ENCODE measurements at places on chromosomes 7 and 10.

DNA sequence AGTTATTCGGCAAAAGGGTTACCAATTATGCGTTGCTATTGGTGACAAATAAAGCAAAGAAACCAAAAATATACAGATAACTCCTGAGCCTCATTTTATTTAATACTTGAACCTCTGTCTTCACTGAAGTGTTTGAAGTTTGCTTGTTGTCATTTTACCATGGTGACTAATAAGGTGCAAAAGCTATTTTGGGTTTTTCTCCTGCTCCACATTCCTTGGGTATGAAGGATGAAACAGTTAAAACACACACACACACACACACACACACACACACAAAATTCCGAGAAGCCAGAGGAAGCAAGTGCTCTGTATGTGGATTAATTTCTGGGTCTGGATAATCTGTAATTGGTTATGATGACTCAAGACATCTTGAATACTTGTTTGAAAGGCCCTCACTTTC lies 246.5 kb downstream of the COBL start:
- DNase-seq = no peak

DNA sequence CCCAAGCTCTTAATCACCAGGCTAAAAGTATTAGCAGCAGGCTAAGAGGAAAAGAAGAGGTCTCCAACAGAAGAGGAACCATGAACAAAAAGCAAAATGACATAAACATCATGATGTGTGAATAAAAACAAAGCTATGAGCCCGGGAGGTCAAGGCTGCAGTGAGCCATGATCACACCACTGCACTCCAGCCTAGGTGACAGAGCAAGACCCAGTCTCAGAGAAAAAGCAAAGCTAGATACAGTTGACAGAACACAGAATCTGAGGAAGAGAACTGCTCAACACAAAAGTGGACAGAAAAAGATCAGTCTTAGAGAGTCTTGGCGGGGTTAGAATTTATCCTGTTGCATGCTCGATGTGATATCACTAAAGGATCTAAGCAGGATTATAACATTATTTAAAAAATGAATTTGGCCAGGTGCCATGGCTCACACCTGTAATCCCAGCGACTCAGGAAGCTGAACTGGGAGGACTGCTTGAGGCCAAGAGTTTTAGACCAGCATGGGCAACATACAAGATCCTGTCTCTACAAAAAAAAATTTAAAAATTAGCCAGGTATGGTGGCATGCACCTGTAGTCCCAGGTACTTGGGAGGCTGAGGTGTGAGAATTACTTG lies 37.5 kb downstream of the NT5C2 start:
- DNase-seq = no peak

DNA sequence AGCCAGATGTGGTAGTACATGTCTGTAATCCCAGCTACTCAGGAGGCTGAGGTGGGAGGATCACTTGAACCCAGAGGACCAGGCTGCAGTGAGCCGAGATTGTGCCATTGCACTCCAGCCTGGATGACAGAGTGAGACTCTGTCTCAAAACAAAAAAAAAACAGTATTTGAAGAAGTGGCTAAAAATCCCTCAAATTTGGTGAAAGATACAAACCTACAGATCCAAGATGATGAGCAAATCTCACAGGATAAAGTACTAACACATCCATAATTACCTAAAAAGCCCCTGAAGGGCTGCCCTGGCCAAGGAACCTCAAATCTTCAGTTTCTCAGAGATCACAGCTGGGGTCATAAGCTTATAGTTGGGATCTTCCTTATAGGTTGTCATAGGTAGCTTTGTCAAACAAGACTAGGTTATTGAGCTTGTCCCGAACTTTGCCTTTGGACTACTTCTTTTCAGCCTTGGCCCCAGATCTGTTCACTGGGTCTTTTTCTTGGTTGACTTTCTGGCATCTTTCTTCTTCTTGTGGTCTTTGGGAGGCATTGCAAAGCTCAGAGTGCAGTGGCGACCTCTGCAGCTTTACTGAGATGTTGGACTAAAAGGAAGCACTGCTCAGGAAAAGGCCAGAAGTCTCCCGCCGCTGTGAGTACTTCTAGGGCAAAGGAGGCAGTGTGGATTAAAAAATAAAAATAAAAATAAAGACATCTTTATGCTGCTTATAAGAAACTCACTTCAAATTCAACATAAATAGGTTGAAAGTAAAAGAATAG lies 28.6 kb upstream of the SAR1A start:
- DNase-seq = no peak

- DNase-seq = no peak
Observed at GRCh38 chr7:106609416-106609815, 51.5 kb downstream of the CCDC71L start.

DNA sequence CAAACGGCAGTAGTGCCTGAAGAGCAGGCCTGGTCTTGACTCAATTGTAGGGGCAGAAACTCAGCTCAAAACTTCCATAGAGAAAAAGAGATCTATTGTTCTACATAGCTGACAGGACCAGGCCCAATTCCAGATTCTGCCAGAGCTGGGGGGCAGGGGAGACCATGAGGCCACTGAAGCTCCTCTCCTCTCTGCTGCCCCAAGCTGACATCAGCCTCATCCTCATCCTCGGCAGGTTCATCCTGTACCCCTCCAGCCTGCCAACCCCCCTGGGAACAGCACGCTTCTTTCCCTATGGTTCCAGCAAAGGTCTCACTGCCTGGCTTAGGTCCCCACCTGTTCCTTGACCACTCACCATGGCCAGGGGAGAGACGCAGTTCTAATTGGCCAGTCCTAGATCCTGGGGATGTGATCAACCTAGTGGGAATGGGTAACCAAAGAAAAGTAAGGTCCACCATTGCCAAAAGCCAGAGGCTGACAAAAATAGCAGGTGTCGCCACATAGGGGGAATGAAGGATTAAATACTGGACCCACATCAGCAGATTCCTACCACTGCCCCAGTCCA lies 42.9 kb downstream of the CCDC3 start:
- no peak for DNase-seq

GRCh38 chr10:21512573-21513404 lies 12.7 kb downstream of the SKIDA1 start:
- no peak for DNase-seq

DNA sequence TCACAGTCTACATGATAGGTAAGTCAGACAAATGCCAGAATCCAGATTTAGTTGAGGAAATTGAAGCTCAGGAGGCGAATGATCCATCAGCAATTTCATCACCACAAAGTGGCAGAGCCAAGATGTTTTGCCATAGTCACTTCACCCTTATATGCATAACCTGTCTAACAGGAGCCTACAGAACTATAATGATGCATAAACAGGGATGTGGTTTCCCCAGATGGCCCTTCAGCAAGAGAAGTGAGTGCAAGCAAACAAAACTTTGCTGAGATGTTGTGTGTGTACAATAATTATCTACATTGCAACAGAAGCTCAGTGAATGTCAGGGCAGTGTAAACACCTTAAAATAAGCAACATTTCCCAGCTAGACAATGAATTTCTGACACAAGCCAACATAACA lies 28.6 kb downstream of the PON3 start:
- DNase-seq = no peak
